ENCODE measurements at places on chromosomes 11 and 22. TPM values are rescaled to one million over a fixed set of nuclear protein-coding genes. Genes with fewer than 3 reads are reported as not detected.

The EFCAB6 gene
- 1.7 TPM for total RNA-seq

The ZC3H12C gene
- total RNA-seq, result 16.7 TPM

The OR51B5 gene
- total RNA-seq, result 1.2 TPM

The SEZ6L gene
- 1.2 TPM for total RNA-seq

The LSP1 gene
- 32.7 TPM for total RNA-seq
